ENCODE measurements at places on chromosomes 5 and 9. TPM values are rescaled to one million over a fixed set of nuclear protein-coding genes. Genes with fewer than 3 reads are reported as not detected.

GRCh38 chr5:7629561-7629960 is 221.4 kb downstream of the CFAP90 start:
- no peak for DNase-seq

ZNF879 gene
- 8.5 TPM for total RNA-seq

GRCh38 chr9:111438541-111439235 is 45.5 kb downstream of the ECPAS start:
- no peak for DNase-seq

DNA sequence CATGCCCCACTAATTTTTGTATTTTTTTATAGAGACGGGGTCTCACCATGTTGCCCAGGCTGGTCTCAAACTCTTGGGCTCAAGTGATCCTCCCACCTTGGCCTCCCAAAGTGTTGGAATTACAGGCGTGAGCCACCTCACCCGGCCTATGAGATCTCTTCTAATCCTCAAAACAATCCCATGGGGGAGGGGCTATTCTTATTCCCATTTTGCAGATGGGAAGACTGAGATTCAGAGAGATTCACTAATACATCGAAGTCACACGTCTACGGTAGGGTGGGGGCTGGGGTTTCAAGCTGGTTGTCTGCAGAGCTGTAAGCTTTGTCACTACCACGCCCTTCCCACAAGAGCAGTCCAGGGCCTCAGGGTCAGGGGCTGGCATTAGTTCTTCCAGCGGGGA is 14.0 kb upstream of the NTNG2 start:
- DNase-seq, result no peak

PRELID1 gene
- total RNA-seq, result 73.1 TPM

SLC6A7 gene
- total RNA-seq, result not detected

Data from uterus (tissue), 4 donors.